Colonic mucosa (tissue), 4 donors: ENCODE measurements at places on chromosomes 3 and 15. TPM values are rescaled to one million over a fixed set of nuclear protein-coding genes. Genes with fewer than 3 reads are reported as not detected.

The PPP2R3A gene
- 22.0 TPM for total RNA-seq

DNA sequence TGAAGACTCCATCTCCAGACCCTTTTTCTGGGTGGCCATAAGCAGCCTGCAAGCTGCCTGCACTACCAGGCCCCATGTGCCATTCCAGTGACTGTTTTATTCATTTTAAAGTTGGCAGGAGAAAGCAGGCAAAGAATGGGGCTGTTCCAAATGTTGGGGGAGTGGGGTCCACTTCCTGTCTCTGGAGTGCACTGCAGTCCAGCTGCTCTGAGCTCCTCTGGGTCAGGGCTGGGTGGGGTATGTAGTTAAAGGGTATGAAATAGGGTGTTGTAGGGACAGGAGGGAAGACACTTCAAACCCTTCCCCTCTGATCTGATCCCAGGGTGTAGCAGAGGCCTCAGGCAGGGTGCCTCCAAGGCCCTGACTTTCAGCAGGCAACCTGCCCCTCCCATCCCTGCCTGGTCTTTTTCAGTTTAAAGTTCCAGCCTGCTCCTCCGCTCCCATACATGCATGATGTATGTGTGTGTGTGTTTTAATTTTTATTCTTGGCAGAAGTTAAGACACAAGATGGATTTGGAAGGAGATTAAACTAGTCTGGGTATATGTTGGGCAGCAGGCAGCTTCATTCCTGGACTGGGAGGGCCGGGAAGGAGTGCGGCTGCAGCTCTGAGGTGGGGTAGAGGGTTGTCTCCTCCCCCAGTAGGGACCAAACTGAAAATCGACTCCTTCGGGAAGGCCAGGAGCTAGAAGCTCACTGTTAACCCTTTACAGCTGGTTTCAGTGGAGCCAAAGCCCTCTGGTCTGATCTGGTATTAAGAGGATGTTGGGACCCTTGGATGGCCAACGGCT is 17.3 kb downstream of the BOC start:
- DNase-seq: no peak
- H3K36me3 ChIP-seq: no peaks in the 10 kb centered on the region
- H3K4me1 ChIP-seq: no peaks in the 10 kb centered on the region
- H3K4me3 ChIP-seq: no peak overlapping the region
- no peak overlapping the region for H3K27ac ChIP-seq

DNA sequence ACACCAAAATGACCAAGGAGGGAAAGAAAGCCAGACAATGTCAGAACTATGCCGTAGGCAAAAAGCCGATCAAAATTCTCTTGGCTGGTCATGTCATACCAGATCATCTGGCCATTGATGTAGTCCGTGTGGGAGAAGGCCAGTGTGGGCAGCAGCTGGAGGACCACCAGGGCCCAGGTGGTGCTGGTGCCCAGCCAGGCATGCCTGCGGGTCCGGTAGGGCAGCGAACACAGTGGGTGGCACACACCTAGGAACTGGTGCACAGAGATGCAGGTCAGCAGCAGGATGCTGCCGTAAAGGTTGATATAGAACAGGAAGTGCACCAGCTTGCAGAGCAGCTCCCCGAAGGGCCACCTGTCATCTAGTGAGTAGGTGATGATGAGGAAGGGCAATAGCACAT is 39.5 kb downstream of the MFSD1 start:
- no peak for DNase-seq
- H3K27me3 ChIP-seq: no peaks in the 10 kb centered on the region
- H3K4me1 ChIP-seq: no peaks in the 10 kb centered on the region
- no peaks in the 10 kb centered on the region for H3K36me3 ChIP-seq

DNA sequence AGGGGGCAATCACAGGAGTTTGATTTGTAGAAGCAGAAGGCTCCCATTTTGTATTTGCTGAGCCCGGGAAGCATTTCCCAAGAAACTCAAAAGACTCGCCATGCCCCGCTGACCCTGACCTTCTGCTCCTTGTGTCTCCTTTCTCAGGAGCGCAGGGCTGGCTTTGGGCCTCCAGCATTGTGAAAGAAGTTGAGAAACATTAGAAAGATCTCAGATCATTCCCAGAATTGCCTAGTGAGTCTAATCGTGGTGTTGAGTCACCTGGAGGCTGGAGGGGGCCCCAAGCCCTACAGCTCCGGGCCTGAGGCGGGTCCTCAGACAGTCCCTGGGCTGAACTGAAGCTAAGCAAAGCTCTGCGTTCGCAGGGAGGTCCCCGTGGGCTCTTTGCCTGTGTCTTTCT is 10.9 kb upstream of the PIGZ start:
- H3K36me3 ChIP-seq: no peaks in the 10 kb centered on the region
- no peak overlapping the region for H3K4me3 ChIP-seq
- no peaks in the 10 kb centered on the region for H3K4me1 ChIP-seq

DNA sequence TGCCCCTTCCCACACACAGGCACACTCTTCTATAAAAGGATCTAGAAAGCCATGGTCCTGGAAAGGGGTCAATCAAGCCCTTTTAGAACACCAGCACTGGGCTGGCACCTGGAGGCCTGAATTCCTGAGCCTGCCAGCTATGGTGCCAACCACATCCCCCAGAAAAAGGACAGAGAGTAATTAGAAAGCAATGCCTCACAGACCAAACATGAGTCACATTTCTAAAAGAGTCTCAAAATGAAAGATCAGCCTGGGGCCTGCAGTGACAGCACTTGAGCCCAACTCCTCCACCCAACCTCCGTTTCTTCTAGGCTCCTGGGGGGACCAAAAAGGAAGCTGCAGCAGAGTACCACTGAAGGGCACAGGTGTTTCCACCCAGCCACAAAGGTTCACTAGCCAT is 14.1 kb downstream of the MYLK start:
- H3K4me3 ChIP-seq: no peak overlapping the region
- no peak overlapping the region for H3K27ac ChIP-seq
- no peaks in the 10 kb centered on the region for H3K36me3 ChIP-seq
